ENCODE measurements at places on chromosomes 16 and 17.

GRCh38 chr16:48280546-48280945 lies 33.2 kb upstream of the ABCC11 start:
- DNase-seq = no peak

GRCh38 chr16:22788193-22788530 lies 25.8 kb upstream of the HS3ST2 start:
- no peak for DNase-seq

- DNase-seq = no peak
Measured at GRCh38 chr16:57401943-57402640, 2.5 kb upstream of the CCL17 start.

- DNase-seq = no peak
Measured at GRCh38 chr17:79826204-79826680, 13.0 kb downstream of the CBX4 start.

DNA sequence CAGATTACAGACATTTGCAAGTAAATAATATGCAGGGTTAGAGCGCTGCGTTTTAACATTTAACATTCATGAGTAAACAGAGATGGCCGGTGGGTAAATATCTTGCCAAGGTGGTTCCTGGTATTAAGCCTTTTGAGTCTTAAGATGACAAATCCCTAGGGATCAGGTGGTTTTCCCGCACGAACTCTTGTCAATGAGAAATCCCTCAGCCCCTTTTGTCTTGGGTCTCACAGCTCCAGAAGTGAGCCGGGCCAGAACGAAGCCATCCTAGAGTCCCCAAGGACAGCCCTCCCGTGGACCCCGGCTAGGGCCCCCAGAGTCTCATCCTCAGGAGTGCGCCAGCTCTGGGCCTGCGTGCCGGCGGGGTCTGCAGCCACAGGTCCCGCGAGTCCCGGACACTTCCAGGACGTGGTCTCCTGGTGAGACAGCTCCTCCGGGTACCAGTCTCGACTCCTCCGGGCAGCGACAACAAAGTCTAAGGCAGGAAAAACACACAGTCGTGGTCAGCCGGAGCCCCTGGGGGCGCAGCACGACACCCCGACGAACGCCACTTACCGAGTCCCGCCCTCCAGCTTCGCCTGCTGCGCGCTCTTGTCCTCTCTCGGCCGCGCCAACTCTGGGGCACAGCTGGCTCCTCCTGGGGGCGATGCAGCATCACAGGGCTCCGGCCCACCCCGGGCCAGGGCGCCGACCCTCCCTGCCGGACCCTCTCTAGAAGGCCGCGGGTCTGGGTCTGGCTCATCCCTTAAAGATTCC lies 13.3 kb downstream of the MIS12 start:
- no peak for DNase-seq

DNA sequence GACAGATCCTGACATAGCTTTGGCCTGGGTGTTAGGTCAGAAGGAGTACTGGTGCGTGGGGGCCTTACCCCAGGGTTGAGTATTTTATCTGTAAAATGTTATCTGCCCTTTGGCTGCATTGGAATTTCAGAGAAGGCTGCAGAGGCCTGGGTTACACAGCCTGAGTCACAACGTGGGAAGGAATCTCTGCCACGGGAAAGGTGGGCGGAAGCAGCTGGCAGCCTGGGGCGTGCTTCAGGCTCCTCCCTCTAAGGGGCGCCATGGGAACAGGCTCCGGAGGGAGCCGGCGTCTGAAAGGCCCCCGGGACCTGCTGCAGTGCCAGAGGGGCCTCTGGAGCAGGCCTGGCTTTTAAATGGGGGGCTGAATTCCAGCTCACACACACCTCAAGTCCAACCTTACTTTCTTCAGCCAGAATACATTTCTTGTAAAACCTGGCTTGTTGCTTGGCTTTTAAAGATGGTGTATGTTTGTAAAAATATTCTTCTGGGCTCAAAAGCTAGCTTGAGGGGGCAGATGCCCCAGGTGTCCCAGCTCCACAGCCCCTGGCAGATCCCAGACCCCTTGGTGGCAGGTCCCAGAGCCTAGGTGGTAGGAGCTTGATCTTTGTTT lies 142.2 kb downstream of the RAB11FIP4 start:
- no peak for DNase-seq

GRCh38 chr16:22035153-22035552 lies 27.2 kb downstream of the MOSMO start:
- no peak for DNase-seq

DNA sequence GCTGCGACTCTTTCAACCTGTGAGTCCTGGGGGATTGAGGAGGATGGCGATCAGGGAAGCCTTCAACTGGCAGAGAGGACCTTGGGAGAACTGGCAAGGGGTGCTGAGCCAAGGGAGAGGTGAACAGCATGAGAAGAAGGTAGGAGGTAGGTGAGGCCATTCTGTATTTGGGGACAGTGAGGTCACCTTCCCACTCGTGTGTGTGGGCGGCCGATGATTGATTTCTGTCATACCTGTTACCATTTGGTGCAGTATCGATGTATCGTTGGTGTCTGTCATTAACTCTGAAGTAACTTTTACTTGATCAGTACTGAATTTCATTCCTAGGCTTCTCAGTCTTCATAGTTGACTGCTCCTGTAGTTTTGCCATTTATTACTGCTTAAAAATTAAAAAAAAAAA lies 3.8 kb downstream of the ARSG start:
- no peak for DNase-seq

DNA sequence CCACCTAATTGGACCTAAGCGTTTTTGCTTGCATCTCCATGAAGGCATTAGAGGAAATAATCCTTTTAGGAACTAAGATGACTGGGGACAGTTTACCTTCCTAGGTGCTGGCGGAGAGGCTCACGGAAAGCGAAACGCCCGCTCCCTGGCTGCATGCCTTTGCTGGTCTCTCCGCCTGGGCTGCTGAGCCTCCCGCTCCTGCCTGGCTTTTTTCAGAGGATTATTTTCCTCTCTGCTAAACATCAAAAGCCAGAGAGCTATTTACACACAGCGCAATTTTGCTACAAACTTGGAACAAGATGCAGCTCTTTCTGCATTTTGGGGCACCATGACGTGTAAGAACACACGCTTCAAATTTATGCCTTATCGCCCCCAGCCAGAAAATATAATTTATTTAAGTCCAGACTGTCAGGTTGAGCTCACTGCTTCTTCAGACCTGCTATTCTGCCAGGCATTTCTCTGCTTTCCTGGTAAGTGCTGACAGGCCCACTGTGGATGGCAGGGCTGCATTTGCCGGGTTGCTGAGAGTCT lies 124.4 kb downstream of the SPACA3 start:
- DNase-seq = no peak

- no peak for DNase-seq
Measured at GRCh38 chr17:71208111-71208704, 912.6 kb upstream of the SOX9 start.

DNA sequence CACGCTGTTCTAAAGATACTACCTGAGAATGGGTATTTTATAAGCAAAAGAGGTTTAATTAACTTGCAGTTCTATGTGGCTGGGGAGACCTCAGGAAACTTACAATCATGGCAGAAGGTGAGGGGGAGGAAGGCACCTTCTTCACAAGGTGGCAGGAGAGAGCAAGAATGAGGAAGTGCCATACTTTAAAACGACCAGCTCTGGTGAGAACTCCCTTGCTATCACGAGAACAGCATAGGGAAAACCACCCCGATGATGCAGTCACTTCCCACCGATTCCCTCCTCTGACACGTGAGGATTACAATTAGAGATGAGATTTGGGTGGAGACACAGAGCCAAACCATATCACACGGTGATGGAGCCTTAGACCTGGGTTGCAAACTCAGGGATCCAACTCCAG lies 317.5 kb upstream of the EEF2KMT start:
- no peak for DNase-seq

- DNase-seq = no peak
Measured at GRCh38 chr17:42982266-42982665, 1.9 kb downstream of the RUNDC1 start.
